ENCODE measurements at places on chromosomes 7 and 10. TPM values are rescaled to one million over a fixed set of nuclear protein-coding genes. Genes with fewer than 3 reads are reported as not detected.

DNA sequence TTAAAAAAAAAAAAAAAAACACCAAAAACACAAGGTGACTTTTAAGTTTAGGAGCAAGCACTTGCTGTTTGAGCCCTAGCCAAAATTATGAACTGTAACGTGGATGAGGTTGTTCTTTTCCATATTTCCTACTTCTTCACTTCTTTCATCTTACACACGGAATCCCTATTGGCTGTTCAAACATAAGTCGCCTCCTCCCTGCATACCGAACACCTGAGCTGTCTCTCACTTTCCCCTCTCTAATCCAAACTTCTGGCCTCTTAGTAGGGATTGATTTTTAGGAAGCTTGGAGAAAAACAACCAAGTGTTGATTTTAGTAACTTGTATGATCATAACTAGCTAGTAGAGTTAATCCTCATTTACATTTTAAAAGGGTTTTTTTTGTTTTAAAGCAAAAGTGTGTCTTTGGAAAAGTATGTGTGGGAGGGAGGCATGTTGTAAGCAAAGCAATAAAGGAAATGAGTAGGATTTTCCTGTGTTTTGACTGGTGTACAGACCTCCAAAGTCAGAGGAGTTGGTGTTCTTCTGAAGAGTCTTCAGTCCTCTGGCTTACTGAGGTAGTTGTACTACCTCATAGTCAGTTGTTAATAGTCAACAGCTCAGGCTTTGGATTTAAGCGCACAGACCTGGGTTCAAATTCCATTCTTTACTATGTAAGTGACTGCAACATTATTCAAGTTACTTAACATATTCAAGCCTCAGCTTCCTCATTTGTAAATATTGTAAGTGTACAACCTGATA, 39.3 kb downstream of the RABGEF1 start:
- no peak for DNase-seq

DNA sequence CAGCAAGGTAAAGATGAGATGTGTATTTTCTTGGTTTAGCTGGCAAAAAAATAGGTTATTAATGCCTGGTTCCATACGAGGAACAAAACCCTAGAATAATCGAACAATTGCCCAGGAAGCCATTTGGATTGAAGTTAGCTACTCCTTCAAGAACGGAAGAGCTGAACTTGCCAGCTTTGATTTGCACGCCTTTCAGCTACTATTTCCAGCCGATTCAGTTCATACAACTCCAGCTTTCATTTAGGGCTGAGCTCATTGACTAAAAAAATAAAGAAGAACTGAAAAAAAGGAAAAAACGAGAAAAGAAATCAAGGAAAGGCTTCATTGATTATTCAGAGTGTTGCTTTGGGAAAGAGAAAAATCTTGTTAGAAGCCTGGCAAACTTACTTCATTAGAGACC, 60.4 kb downstream of the PTN start:
- no peak for DNase-seq

ABCB1 gene
- 1.8 TPM for total RNA-seq

GRCh38 chr10:97016728-97017473, 168.9 kb downstream of the SLIT1 start:
- no peak for DNase-seq

CNTNAP2 gene
- 0.37 TPM for total RNA-seq

DNA sequence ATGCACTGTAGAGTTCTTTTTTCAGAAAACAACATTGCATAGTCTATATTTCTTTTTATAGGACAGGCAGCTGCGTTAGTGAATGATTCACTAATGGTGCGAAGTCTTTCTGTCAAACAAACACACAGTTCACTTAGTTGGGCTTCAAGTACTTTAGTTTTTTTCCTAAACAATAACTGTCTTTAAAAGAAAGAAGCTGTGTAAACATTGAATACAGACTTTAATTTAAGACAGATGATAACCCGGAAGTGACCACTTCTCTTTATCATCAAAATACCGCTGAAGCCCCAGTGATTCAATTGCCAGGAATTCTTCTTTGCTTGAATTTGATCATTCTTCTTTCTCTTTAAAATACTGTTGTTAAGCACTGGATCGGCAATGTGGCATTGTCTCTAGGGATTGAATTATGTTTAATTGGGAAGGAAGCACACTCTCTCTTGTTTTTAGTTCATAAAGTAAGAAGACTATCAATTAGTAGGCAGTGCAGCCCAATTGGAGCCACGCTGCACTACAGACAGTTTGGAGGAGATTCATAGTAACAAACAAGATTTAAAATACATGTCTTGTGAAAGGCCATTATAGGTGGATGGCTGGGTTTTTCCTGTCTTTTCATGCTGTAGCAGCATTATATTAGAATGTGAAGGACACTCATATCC, 30.4 kb downstream of the CNTNAP2 start:
- no peak for DNase-seq

GRCh38 chr10:128173386-128173785, 47.2 kb upstream of the MKI67 start:
- no peak for DNase-seq

LEP gene
- total RNA-seq: not detected

DNA sequence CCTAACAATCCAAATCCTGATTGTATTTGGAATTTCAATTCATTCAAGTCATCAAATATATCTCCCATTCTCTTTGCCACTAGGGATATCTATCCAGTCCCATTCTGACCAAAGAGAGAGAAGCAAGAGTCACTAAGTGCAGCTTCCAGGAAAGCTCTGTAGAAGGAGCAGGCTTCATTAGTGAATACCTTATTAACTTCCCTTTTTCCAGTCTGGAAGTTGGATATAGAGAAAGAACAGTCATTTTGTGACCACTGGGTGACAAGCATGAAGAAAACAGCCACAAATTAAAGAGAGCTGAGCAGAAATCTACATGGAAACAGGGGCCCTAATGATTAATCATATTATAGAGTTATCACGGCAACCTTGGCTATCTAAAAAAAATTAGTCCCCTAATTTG, 190.7 kb upstream of the ADO start:
- DNase-seq: no peak

MRLN gene
- total RNA-seq: not detected

CAV1 gene
- total RNA-seq: 298 TPM

PTPRZ1 gene
- total RNA-seq: 0.25 TPM

GRCh38 chr10:9869606-9870176, 1148.0 kb upstream of the CELF2 start:
- DNase-seq: no peak

DNA sequence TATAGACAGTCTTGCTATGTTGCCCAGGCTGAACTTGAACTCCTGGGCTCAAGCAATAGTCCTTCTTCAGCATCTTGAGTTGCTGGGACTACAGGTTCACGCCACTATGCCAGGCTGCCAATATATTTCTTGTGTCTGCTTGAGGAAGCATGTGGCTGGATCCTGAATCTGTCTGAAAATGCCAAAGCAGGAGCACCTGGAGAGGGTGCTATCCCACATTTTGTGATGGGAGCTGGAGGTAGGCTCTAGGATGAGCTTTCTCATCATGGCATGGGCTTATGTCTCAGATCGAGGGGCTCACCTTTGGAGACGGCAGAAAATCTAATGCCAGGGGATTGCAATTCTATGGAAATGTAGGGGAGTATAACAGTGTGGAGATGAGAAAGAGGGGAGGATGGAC, 744.2 kb downstream of the GRID1 start:
- DNase-seq: no peak

DNA sequence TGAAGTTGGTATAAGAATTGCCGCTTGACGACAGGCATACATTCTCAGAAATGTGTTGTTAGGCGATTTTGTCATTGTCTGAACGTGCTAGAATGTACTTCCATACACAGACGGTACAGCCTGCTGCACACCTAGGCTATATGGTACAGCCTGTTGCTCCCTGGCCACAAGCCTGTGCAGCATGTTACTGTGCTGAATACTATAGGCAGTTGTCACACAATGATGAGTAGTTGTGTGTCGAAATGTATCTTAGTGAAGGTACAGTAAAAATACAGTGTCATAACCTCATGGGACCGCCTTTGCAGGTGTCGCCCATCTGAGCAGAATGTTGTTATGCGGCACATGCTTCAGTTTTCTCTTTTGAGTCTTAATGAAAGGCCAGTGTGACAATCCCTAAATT, 66.5 kb downstream of the SHH start:
- no peak for DNase-seq

DNA sequence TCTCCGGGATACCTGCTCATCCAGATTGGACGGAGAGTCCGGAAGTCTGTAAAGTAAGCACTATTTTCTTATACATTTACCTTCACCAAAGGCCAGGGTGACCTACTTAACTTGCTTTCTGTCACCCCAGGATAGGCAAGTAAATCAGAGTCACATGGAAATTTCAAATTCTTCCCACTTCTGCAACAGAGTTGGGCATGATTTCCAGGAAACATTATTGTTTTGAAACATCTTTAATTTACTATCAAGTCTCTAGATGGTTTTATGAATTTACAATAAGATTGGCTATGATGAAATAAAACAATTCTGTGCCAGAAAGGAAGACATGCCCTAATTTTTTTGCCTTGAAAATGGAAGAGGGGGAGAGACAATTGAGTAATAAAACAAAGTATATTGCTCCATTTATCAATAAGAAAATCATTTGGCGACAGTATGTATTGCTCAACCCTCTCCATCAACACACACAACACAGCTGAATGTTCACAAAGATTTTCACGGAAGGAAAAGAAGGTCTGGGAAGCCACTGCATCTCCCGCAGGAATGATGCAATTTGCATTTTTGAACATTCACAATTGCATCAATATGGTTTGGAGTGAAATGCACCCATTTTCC, 702.8 kb downstream of the PARD3 start:
- DNase-seq: no peak

NEUROD6 gene
- total RNA-seq: not detected

PIK3CG gene
- 0.05 TPM for total RNA-seq

- DNase-seq: no peak
Measured at GRCh38 chr10:114031073-114031972, 12.3 kb upstream of the ADRB1 start.

- no peak for DNase-seq
Measured at GRCh38 chr10:110486680-110487410, 10.9 kb upstream of the DUSP5 start.

Measured in HCT116 (cell line).